HS-27A (cell line): ENCODE measurements at places on chromosomes 16 and 17.

DNA sequence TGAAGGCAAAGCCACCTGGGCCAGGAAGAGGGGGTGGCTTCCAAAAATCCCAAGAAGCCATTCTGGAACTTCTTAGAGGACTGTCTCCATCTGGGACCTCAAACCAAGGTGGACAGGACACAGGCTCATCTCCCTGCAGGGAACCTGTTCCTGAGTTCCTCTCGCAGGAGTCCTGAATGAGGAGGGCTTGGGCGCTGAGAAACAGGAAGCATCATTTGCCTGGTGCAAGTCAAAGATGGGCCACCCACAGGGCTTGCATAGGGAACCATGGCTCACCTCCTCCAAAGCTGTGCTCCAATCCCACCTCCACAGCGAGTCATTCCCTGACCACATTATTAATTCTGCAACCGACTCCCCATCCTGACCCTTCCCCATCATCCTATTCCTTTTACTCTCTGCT lies 55.0 kb upstream of the RPL38 start:
- no peak for DNase-seq

DNA sequence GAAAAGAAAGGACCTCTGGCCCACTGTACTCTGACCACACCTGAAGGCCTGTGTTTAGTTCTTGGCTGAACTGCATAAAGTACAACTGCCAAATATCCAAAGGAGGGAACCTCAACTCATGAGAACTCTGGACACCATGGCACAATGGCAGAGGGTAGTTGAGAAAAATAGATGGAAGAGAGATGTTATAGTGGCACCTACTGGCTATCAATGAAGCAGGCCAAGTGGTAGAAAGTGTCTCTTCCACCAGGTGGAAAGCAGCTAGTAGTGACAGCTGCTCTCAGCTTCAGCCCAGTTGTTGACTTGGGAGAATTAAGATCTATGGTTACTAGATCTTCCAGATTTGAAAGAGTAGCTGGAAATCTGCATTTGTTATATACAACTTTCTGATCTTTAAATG lies 3.2 kb downstream of the MED31 start:
- no peak for DNase-seq

DNA sequence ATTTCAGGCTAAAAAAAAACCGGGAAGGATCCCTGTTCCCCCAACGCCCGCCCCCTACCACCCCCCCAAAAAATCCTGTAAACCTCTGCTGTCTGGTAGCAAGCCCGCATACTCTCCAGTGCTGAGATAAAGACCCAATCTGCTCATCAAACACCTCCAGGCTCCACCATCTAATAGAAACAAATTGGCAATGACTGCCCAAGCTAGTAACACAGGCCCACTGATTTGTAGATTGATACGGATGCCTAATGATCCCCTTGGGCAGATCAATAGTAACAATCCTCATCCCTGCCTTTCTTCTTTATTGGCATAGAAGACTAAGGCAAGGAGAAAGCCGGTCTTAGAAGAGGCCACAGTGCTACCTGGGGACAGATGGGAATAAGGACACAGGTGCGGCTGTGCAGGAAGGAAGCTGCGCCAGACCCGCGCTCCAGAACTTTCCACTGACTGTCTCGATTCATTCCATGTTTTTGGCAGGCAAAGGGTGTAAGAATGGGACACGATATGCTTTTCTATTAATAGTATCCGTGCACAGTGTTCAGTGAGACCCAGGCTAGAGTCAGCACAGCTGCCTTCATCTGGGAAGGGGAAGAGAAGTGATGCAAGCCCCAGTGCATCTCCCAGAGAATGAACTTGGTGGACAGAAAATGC lies 407.6 kb upstream of the PSMD7 start:
- DNase-seq, result no peak

GRCh38 chr17:42514279-42514678 lies 21.8 kb upstream of the NAGLU start:
- no peak for DNase-seq

DNA sequence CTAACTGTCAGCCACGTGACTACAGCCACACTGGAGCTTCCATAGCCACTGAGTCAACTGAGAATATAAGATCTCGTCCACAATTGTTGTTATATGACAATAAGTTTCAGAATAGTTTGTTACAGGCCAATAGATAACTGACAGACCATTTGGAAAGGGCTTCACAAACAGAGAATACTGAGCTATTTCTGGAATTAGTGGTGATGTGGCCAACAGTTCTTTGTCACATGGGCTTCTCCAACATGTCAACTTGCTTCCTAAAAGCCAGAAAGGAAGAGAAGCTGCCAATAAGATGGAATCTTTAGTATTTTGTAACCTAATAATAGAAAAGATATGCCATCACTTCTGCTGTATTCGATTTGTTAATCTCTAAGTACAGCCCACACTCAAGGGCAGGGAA lies 1220.4 kb downstream of the CDH8 start:
- DNase-seq, result no peak

DNA sequence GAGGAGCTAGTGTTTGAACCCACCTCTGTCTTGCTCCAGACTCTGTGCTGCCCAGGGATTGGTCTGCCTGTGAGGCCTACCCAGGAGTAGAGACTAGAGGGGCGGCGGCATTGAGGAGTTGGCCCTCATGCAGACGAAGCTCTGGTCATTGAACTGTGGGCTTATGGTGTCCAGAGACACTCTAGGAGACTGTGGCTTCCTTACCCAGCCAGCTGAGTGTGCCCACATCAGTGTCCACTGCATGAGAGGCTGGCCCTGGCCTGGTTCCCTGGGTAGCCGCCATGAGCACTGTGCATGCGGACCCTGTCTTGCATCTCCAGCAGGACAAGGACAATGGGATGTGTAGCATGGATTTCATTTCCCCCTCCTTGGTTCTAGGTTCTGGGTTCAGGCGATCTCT lies 14.0 kb downstream of the SGSM2 start:
- no peak for DNase-seq

GRCh38 chr17:80254396-80255251 lies 6.0 kb upstream of the RNF213 start:
- DNase-seq, result peak; percentile 66

DNA sequence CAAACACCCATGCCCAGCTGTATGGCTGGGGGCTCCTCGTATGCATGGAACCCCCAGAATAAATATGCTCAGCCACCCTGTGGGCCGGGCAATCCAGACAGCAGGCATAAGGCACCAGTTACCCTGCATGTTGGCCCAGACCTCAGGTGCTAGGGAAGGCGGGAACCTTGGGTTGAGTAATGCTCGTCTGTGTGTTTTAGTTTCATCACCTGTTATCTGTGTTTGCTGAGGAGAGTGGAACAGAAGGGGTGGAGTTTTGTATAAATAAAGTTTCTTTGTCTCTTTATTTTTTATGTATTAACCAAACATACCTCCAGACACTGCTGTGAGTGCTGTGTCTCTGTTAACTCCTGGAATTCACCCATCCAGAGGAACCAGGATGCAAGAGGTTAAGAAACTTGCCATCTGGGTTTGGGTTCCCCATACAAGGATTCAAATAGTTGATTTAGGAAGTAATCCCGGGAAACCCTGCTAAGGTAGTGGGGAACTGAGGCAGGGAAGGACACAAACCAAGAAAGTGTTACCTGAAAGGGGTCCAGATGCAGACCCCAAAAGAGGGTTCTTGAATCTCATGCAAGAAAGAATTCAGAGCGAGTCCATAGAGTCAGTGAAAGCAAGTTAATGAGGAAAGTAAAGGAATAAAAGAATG lies 37.4 kb upstream of the IL21R start:
- DNase-seq, result no peak

GRCh38 chr17:32928586-32929535 lies 908 bp downstream of the TMEM98 start:
- no peak for DNase-seq

DNA sequence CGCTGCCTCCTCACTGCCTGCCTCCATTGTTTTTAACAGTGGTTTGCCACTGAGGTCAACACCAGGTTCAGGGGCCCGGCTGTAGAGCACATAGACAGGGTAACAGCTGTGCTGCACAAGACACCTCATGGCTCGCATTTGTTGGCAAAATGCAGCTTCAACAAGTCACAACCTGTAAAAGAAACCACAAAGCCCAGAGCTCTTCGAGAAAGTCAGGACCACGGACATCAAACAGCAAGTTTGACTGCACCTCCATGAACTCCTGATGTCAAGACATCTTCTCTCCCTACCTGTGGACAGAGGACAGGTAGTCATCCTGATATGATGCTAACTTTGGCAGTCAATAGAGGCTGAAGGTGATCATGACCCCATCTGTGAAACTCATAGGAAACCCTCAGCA lies 142.4 kb upstream of the SOX9 start:
- DNase-seq, result no peak

- no peak for DNase-seq
Measured at GRCh38 chr16:23821875-23822688, 13.7 kb upstream of the PRKCB start.

DNA sequence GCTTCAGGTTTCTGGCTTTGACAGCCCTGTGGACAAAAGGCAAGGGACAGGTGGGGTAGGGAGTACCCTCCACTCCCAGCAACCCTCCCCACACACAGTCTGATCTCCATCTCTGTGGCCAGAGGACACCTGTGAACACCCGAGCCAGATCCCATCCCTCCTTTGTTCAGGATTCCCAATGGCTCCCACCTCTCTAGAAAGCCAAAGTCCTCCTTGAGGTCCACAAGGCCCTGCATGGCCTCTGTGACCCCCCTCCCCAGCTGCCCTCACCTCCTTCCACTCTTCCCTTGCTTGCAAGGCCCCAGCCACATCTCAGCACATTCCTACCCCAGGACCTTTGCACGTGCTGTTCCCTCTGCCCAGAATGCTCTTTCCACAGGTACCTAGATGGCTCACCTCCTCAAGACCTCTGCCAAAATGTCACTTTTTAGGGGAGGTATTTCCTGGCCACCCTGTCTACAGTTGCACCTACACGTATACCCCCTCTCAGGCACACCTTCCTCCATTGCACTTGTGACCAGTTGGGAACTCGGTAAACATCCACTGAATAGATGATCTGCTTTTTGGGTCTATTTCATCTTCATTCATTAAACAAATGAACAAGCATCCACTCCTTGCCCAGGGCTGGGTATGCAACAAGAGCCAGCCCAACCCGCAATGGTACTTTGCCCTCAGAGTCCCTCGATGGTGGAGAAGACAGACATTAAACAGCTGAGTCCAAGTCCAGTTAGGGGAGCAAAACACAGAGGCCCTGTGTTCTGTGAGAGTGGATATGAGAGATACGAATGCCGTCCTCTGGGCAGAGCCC lies 107.0 kb downstream of the CRLF3 start:
- DNase-seq, result no peak

DNA sequence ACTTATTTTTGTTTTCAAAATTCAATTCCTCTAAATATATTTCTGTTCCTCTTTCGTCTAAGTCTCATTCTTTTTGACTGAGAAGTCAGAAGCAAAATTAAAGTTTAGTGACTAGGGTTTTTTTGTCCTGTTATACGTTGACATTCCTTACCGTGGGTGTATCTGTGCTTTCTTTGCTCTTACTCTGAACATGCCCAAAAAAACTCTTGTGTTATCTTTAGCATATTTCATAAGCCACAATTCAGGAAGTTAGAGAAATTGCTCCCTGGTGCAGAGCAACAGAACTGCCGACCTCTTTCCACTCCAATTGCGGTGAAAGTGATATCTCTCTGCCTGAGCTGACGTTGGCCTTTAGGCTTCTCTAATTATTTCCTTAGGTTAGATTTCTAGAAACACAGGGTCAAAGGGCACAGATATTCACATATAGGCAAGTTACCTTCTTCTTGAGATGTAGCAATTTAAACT lies 65.7 kb downstream of the CENPV start:
- no peak for DNase-seq

DNA sequence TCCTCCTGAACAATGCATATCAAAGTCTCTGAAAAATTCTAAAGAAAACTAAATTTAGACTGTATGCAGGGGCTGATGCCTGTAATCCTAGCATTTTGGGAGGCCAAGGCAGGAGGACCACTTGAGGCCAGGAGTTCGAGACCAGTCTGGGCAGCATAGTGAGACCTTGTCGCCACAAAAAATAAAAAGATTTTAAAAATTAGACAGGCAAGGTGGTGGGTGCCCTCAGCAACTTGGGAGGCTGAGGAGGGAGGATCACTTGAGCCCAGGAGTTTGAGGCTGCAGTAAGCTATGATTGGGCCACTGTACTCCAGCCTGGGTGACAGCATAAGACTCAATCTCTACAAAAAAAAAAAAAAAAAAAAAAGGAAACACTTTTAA lies 30.1 kb upstream of the MMD start:
- no peak for DNase-seq

DNA sequence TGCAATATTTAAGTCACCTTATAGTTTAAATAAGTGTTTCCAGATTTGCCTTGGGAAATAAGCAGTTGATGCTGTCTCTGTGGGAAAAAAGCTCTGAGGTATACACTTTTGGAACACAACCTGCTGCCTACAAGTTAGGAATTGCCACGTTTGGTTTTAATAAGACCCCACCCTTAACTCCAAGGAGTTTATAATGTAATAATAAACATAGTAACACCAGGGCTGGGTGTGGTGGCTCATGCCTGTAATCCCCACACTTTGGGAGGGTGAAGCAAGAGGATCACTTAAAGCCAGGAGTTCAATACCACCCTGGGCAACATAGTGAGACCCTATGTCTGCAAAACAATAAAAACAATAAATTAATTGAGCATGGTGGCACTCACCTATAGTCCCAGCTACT lies 15.9 kb upstream of the SMG1 start:
- no peak for DNase-seq

- no peak for DNase-seq
Measured at GRCh38 chr16:85873153-85873552, 25.8 kb upstream of the IRF8 start.

DNA sequence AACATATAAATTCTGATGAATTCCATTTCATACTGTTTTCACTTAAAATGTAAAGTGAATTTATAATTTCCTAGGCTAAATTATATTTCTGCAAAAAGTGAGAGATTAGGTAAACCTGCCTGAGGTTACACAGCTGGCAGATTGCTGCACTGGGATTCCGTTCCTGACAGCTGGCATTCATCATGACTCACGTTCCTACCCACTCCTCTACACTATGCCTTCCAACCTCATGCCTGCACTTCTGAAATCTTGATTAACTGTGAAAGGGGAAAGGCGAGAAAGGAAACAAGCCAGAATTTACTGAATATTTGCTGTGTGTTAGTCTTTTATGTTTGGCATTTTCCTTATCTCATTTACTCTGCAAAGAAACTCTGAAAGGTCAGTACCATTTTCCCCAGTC lies 73.3 kb upstream of the MON1B start:
- DNase-seq, result no peak

GRCh38 chr16:56889206-56889605 lies 24.2 kb downstream of the SLC12A3 start:
- DNase-seq, result no peak

GRCh38 chr16:85998868-85999729 lies 100.1 kb downstream of the IRF8 start:
- DNase-seq, result no peak

DNA sequence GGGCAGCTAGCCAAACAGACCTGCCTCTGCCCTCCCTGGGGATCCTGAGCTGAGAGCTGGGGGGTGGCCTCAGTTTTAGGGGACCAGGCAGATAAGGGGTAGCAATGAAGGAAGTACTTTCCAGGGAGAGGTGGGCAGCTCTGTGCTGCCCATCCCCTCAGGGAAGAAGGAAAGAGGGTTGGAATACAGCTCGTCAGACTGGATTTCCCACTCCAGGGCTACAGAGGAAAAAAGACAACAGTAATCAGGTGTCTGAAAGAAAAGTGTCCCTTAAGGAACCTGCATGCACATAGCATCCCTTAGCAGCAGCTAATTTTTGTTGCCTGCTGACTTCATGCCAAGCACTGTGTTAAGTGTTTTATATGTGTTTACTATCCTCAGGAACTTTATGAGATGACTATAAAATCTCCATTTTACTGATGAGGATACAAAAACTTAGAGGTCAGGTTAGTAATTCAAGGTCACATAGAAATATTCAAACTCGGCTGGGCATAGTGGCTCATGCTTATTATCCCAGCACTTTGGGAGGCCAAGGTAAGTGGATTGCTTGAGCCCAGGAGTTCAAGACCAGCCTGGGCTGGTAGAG lies 3.2 kb upstream of the MRPL58 start:
- no peak for DNase-seq
